Stimulated activated CD8-positive, alpha-beta memory T cell treated with anti-CD3 and anti-CD28 coated beads, Interleukin-4, amount 100 ng/mL, for 1 hour (primary cell): ENCODE measurements at places on chromosomes 5 and 9.

GRCh38 chr5:32044939-32045338 lies 129.2 kb downstream of the GOLPH3 start:
- no peak for DNase-seq

DNA sequence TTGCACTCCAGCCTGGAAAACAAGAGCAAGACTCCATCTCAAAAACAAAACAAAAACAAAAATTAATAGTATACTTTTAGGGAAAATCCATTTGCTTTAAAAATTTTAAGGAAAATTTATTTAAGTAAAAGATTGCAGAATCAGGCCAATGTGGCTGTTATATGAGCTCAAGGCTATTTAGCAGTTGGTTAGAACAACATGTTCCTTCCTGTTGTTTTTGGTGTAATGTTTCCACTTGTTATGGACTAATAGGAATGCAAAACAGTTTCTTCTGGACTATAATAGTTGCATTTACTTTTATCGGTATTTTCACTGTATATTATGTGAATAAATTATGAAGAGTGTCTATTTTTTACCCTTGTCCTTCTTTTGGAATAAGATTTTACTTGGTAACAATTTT lies 3.0 kb upstream of the CDC42SE2 start:
- DNase-seq = no peak

GRCh38 chr9:4059437-4059836 lies 240.4 kb downstream of the GLIS3 start:
- DNase-seq = no peak

DNA sequence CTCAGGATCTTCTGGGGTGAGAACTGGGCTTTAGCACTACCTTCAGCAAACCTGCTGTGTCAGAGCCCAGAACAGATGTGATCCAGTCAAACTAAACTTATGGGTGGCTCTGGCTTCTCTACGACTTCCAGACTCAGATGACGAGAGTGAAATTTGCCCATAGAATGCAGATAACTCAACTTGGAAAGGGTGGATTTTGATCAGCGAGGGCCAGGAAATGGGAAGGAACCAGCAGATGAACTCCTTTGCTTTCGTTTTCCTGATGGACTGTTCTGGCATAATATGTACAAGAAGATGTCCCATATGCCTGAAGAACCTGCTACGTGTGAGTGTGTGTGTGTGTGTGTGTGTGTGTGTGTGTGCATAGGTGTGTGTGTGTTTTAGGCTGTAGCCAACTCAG lies 132.0 kb upstream of the MOCS2 start:
- no peak for DNase-seq

DNA sequence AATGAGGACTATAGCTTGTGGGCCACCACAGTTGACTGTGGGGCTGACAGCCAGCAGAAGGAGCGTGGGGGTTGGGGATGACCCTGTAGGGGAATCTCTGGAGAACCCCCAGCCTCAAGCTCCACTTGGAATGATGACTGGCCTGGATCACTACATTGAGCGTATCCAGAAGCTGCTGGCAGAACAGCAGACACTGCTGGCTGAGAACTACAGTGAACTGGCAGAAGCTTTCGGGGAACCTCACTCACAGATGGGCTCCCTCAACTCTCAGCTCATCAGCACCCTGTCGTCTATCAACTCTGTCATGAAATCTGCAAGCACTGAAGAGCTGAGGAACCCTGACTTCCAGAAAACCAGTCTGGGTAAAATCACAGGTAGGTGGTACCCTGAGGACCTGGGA lies 128.4 kb upstream of the DMRT1 start:
- DNase-seq = no peak

- no peak for DNase-seq
Observed at GRCh38 chr5:159819591-159820411, 96.5 kb upstream of the ADRA1B start.

GRCh38 chr5:79924936-79925893 lies 65.8 kb downstream of the MTX3 start:
- no peak for DNase-seq

DNA sequence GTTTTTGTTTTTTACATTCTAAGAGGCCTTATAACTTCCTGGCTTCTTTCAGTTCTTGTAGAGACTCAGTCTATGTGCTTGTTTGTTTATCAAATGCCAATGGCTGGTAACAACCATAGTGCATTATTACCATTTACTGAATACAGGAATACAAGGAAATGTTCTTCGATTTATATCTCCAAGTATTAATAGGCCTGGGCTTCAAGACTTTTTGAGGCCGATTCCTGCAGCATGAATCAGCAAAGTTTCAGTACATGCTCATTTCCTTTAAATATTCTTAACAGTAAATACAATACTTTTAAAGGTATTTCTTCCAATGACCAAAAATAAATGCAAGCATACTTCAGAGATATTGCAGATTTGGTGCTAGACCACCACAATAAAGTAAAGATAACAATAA lies 535.3 kb downstream of the EFNA5 start:
- DNase-seq = no peak

DNA sequence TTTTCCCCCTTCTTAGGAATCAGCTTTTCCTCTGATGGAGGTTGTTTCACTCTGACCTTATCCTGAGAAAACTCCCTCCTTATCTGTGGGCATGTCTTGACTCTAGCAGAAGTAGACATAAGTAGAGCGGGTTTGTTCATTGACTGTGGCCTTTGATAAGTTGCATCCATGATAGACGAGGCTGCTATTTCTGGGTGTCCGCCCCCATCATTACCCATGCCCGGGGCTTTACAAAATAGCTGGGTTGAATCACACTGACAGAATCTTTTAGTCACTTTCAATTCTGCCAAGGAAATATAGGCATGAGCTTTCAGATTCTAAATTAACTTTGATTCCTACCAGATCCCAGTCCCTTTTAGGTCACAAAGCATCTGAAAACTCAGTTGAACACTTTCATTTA lies 223.8 kb downstream of the SEC61B start:
- no peak for DNase-seq

DNA sequence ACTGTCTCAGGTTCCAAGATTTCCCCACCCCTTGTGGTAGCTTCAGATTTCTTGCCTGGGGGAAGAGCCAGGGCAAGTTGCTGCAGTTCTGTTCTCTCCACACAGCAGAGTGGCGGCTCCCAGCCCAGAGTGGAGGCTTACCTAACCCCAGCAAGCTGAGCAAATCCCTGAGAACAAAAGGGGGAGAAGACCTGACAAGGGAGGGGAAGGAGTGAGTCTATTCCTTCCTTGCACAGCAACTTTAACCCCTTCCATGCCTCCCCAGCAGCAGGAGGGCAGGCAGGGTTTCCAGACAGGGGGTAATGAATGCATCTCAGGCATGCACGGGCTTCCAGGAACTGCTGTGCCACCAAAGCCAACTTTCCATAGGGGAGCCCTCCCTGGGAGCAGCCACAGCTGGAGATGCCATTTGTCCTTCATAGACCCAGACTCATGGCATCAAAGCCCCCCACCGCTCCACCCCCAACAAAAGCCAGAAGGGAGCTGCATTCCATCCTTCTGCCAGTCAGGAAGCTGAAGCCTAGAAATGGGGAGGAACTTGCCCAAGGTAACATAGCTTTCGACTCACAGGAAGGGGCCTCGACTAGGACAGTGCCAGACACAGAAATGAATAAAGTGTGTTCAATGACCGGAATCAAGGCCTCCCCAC lies 28.8 kb upstream of the FAT2 start:
- DNase-seq = no peak

DNA sequence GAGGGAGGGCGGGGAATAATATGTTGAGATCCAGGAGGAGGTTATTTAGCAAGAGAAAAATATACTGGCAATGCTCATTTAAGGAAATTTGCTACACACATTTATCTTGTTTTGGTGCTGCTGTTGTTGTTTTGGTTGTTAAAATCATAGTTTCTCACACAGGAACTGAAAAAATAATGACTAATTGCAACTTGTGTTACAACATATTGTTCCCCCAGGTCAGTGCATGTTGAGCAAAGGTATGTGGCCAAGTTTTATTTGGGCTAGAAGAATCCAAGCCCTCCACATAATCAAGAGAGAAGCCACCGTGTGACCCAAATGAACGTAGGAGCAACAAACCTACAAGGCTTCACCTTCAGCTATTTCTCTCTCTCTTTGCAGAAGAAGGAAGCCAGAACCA lies 220.3 kb upstream of the DAPK1 start:
- DNase-seq = no peak

- no peak for DNase-seq
Observed at GRCh38 chr5:9473624-9474023, 72.3 kb downstream of the SEMA5A start.

GRCh38 chr9:32395510-32396216 lies 11.2 kb downstream of the ACO1 start:
- no peak for DNase-seq

- DNase-seq = no peak
Observed at GRCh38 chr9:92180002-92180400, 64.8 kb upstream of the SPTLC1 start.

- no peak for DNase-seq
Observed at GRCh38 chr5:67725604-67726003, 490.0 kb upstream of the PIK3R1 start.

- no peak for DNase-seq
Observed at GRCh38 chr9:130124085-130124860, 47.9 kb upstream of the NCS1 start.

DNA sequence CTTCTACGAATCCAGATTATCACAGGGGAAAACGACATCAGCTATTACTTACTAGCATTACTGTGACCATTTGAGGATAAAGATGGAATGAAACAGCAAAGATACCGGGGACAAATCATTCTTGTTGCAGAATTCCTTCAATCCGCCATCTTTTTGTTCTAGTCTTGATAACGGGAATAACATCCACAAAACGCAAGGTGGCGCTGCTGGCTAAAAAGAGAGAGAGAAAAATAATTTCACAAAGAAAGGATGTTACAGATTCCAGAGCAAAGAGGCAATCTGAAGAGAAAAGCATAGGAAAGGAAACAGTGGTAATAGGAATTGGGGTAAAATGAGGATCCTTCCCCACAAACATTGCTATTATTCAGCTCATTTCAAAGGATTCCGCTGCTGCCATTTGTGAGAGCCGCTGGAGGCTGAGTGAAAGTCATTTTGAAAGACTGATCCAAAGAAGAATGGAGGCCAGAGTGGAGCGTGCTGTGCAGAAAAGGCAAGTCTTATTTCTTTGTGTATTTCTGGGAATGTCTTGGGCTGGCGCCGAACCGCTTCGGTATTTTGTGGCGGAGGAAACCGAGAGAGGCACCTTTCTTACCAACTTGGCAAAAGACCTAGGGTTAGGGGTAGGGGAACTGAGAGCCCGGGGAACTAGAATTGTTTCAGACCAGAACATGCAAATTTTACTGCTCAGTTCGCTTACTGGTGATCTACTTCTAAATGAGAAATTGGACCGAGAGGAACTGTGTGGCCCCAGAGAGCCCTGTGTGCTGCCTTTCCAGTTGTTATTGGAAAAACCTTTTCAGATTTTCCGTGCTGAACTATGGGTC lies at the start of gene PCDHB7:
TSS of gene PCDHB7 (plus strand) at position 264 of the 824 bp plus-strand sequence. CDS start at position 456, 192 bp downstream.
- no peak for DNase-seq

DNA sequence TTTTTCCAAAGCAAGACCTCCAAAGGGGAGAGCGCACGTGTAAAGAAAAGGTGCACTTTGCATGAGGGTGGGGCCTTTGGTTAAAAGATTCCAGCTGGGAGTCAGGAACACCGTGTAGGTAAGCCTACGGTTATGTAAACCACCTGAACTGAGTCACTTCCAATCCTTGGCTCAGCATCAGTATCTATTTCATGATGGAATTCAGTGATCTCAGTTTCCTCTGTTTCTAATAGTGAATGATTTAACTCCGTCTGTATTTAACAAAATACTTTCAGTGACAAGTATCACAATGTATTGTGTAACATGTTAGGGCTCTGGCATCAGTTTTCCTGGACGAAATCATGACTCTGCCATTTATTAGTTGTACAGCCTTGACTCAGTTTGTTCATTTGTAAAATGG lies 1.3 kb upstream of the SVEP1 start:
- DNase-seq = no peak

DNA sequence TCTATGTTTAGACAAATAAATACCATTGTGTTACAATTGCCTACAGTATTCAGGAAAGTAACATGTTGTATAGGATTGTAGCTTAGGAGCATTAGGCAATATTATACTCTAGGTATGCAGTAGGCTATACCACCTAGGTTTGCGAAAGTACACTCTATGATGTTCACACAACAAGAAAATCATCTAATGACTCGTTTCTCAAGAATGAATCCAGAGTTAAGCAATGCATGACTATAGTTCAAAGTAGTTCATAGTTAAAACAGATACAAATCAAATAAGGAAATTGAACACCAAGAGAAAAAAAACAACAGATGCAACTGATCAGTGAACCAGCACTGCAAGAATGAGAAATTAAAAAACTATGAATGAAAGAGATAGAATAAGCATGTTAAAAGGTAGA lies 27.6 kb upstream of the ABLIM3 start:
- no peak for DNase-seq

DNA sequence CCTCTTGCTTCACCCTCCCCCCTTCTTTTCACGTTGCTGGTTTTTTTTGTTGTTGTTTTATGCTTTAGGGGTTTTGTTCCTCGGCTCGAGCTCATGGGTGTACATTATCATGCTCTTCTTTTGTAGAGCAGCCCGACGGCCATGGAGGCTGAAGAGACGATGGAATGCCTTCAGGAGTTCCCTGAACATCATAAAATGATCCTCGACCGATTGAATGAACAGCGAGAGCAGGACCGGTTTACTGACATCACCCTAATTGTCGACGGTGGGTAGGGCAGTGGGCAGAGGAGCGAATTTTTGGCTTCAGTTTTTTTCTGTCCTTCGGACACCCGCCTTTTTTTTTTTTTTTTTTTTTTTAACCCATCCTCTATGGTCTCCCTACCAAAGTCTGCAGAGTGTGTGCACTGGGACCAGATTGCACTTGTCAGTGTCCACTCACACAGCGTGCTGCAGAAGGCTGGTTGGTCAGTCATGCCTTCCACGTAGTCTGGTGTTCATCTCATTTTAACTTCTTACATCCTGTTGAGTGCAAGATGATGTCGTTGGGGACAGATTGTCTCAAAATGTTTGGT lies 1.3 kb downstream of the ZNF131 start:
- DNase-seq = no peak

DNA sequence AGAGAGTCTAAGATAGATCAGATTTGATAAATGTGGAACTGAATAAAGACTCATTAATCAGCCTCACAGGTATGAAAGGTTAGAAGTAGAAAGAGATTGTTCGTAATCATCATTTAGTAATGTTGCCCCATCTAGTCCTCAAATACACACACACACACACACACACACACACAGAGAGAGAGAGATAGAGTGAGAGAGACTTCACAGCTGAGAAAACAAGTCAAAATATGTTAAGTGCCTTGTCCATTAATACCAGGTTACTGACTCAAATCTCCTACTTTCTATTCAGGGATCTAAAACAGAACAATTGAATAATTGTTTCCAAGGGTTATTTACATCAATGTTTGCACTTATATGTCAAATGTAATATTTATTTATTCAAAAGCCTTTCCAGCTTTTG lies 284.6 kb downstream of the MRPS30 start:
- DNase-seq = no peak

DNA sequence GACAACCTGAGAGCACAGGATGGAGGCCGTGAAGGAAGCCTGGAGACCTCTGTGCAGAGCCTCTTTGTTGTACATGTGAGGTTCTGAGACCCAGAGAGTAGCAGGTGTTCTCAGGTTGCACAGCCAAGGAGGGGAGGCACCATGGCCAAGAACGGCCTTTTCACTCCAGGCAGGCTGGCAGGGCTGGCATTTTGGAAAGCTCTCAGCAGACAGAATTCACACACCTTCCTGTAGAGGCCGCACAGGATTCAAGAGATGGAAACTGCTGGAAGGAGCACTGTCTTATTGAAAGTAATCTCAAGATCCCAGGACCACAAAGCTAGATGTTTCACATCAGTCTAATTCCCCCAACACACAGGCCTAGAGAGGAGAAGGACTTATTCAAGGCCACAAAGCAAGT lies 52.8 kb upstream of the XPA start:
- no peak for DNase-seq
